Activated CD8-positive, alpha-beta memory T cell treated with anti-CD3 and anti-CD28 coated beads for 4 hours (primary cell): ENCODE measurements at places on chromosomes 12 and 14.
A peak's percentile ranks its signal among the peaks of the same experiment; 100 is the strongest.

DNA sequence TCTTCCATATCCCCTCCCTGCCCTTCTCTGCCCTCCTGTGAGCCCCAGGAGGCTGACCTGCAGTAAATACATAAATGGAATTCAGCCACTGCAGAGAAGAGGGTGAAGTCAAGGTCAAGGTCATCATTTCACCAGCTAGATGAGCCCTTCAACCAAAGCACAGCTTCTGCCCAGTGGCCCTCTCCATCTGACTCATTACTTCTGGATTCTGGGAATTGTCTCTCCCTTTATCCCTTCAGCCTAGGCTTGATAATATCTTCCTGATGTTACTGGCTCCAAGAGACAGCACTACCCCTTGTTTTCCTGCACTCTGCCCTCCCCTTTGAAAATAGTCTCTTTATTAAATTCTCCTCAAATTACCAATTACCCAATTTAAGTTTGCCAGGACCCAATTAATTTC is 64.5 kb downstream of the TTC9 start:
- DNase-seq = no peak

DNA sequence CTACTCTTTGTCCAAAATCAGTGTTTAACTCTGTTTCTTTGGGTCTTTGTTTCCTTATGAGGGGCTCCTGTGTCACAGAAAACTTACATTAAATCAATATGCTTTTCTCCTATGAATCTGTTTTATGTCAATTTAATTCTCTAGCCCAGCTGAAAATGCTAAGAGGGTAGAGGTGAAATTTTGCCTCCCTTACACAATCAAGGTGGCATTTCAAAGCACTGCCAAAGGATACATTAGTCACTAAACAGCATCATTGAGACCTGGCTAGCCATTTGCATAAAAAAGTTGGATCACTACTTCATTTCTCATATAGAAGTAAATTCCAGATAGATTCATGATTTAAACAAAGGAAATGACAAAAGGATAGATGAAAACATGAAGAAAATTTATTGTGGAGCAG is 12.1 kb downstream of the TCL1B start:
- DNase-seq = no peak

GRCh38 chr12:14849661-14850060 is 6.3 kb upstream of the ART4 start:
- no peak for DNase-seq

DNA sequence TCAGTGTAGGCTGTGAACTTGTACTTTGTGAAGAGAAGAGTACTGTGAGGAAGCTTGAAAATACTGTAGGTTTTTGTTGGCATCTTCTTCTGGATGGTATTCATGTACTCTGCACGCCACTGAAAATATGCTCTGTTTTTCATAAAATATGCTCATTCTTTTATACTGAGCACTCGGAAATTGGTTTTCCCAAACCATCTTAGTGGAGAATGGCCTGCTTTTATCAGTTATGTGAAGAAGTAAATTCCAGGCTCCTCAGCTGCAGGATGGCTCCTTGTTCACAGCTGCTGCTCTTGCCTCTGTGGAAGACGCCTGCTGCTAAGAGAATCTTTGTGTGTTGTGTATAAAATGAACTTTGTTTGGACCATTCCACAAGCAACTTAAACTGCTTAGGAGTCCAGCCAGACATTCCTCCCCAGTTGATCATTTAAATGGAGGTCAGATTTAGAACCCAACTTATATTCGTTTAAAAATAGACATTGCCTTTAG is 443.5 kb upstream of the RGS6 start:
- no peak for DNase-seq

GRCh38 chr14:63996625-63997220 is 143.9 kb downstream of the SYNE2 start:
- DNase-seq = no peak

GRCh38 chr14:36512585-36513003 is 7.4 kb downstream of the NKX2-1 start:
- no peak for DNase-seq

GRCh38 chr12:78189656-78190055 is 359.0 kb downstream of the NAV3 start:
- no peak for DNase-seq

GRCh38 chr12:70920891-70921290 is 353 bp upstream of the PTPRR start:
- DNase-seq = no peak

DNA sequence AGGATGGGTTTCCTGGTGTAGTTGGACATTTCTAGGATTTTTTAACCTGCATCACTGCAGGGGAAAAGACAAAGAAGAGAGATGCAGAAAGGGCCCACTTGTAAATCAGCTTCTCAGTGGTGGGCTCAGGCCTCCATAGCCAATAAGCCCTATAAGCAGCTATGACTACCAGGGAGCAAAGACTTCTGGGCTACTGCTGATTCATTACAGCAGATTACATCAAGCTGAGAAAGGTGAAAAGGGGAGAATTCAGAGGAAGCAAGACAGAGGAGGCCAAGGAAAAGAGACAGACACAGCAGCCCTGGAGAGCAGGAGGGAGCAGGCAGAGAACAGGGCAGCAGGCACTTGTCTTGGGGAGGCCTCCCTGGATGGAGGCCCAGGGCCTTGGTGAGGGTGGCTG is 95.2 kb downstream of the KCNA5 start:
- DNase-seq = no peak

DNA sequence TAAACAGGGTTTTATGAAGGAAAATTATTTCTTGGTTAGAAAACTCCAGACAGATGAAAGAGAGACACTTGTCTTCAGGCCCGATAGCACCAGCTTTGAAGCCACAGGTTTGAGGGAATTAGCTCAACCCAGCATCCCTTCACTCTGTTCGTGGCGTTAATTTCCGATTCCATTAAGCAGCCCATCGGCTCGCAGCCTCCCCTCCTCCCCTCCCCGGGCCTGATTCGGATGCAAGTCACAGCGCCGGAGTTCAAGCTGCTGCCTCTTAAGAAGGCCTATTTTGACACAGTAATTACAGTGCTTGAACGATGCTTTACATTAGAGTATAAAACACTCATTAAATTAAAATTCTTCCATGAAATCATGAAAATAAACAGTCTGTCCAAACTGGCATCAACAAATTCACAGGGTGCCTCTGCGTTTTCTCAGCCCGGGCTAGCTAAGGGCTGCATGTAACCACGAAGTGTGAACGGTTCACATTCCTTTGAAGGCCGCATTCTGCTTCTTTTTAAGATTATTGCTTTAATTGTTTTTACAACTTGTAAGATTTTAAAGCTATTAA is 145.8 kb downstream of the DICER1 start:
- no peak for DNase-seq

- DNase-seq = no peak
Measured at GRCh38 chr14:32233260-32233659, 30.2 kb upstream of the RNU6-8 start.

DNA sequence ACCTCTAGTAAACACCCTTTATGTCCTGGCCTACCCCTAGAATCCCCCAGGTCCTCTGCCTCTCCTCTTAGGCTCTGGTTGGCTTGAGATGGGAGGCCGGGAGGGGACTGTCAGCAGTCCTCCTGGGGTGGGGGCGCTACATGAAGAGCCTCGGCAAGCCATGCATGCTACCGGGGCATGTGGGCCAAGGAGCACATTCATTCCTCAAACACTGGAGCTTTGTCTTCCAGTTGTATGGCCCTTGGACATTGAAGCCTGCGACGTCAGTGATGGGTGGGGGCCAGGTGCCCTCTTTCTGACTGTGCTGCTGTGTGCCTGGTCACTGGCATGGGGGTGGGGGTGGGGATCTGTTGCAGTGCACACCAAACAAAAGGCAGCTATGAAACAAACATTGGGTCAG is 15.8 kb upstream of the CELA1 start:
- DNase-seq = no peak

DNA sequence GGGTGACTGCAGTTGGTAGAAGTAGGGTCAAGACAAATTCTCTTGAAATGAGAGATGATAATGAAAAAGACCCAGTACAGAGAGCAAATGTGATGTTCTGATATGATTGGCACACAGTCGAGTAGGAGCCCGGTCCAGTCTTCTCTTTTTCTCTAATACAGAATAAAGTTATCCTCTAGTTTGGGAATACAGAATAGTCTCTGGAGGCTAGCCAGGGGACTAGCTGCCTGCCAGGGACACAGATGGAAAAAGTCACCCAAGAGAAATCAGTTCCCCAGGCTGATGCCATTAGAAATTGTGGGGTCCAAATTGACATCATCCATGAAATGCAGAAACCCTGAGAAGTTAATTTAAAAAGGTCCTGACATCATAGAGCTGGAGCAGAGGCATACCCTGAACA is 177.2 kb upstream of the NEDD1 start:
- DNase-seq = no peak

DNA sequence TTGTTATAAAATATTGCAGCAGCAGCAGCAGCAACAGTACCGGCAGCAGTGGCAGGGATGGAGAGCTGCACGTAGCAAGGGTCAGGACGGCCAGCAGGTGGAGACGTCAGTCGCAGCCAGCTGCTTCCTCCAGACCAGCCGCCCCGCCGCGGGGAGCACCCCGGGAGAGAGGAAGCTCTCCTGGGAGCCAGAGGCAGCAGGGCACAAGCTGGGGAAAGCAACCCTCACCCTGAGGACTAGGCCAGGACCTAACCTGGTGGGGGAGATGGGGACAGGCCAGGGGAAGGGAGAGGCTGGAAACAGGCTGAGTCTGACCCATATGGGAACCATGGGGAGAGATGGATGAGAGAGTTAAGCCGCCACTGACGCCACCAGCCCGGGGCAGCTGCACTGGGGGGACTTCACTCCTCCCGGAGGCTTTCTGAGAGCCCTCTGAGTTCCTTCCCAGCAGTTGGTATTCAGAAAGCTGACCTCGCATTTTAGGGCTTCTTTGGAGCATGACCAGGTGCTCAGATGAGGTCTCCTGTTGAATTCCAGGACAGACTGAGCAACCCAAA is 56.3 kb downstream of the SPTB start:
- peak; percentile 28 for DNase-seq

GRCh38 chr14:61545726-61546455 is 149.4 kb upstream of the HIF1A start:
- no peak for DNase-seq

DNA sequence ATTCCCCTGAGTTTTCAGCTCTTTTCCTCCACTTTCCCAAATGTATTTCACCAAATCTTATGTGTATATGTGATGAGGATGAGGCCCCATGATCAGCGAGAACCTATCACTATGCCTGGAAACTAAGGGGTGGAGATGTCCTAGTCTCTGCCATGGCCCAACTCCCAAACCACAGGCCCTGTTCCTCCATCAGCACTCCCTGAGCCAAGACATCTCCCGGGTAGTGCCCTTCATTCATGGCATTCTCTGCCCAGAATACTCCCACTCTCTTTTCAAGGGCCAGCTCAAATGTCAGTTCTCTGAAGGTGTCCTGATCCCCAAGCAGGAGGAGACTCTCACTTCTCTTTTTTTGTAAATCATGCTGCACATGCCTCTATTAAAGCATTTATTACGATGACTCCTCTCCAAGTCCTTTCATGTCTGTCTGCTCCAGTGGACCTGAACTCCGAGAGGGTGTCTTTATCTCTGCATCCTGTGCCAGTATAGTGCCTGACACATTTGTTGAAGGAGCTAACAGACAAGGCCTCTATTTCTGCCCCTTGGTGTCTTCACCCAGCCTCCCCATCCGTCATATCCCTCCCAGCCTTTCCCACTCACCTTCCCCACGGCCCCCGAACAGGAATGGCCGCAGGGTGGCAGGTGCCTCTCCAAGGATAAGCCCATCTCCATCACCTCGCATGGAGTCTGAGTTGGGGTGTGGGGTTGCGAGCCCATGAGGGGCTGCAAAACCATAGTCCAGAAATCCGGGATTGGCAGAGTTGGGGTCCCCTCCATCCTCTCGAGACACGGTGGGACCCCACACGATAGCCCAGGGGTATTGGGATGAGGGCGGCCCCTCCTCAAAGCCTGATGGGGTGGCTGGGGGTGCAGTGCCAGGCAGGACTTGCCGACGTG is 3.7 kb downstream of the PIANP start:
- no peak for DNase-seq

DNA sequence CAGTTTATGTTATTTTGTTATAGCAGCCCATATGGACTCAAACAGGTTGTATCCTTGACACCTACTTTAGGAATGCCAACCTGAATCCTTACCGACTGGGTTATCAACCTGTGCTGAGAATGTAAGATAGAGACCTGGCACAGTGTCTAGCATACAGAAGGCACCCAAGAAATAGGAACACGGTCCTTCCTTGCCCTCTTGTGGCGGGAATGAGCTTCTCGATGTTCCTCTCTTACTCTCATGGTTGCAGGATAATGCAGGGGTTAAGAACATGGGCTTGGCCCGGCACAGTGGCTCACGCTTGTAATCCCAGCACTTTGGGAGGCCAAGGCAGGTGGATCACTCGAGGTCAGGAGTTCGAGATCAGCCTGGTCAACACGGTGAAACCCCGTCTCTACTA is 6.5 kb downstream of the C12orf43 start:
- no peak for DNase-seq

DNA sequence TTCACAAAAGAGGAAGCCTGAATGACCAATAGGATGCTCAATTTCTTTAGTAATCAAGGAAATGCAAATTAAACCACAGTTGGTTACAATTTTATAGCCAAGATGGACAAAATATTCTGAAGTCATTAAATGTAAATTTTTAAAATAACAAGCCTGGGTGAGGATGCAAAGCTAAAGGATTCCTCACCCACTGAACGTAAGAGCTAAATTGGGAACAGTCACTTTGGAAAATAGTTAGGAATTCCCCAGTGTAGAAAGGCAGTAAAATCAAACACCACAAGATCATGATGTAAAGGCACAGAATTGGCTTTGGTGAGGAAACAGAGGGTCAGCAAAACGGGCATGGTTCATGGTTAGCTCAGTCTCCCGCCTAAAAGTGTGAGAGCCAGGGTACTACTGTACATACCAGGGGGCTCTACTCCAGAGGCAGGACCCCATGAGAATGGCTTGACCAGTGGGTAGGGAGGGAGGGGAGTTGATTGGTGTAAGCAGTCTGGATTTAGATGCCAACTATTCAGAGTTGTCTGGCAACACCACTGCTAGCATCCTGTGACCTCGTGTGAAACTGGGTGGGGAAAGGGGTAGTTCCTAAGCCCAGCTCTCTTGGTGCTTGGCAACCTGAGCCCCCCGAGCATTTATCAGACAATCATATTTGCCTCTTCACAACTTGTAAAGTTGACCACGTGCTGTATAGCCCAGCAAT is 213.4 kb upstream of the EGLN3 start:
- no peak for DNase-seq
